ENCODE measurements at places on chromosomes 7 and 10.
A peak's percentile ranks its signal among the peaks of the same experiment; 100 is the strongest.

DNA sequence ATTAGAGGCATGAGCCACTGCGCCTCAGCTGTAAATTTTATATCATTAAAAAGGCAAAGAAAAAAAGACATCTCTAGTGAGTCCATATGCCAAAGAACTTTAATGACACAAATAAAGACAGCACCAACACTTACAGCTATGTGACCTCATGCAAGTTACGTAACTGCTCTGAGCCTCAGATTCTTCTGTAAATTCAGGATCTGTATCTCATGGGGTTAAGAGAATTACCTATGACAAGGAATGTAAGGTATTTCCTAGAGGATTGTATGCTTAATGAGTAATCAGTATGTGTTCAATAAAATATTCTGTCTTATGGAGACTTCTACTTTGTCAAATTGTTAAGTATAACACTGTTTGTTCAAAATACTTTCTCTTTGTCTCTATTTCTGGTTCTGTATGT lies 274.0 kb upstream of the GLI3 start:
- DNase-seq = no peak

GRCh38 chr10:133465191-133465949 lies 11.6 kb downstream of the SCART1 start:
- DNase-seq = no peak

GRCh38 chr7:28410628-28411531 lies 1.4 kb upstream of the CREB5 start:
- peak; percentile 30 for DNase-seq

DNA sequence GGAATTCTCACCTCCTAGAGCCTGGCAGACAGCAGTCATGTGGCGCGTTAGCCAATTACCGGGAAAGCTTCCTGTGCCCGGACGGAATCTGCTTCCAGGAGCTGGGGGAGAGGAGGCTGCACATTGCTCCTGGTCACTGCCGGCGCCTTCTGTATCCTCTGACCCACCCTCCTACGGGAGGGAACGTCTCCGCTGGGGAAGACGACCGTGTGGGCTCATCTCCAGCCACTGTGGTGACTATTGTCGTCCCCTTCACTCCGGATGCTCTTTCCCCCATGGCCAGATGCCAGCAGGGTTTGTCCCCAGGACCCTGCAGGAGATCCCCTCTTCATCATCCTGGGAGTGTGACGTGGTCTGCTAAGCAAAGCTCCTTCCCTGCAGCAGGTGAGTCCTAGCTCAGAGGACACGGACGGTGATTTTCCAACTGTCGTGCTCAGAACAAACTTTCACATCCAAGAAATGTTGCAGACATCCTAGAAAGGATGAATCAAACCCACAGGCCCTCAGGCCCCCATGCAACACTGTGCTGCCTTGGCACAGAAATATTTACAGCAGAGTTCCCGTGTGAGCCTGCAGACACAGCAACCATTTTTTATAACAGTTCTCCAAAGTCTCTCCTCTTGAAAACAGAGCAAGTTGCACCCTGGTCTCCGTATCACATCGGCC lies 29.6 kb upstream of the FAM20C start:
- no peak for DNase-seq

DNA sequence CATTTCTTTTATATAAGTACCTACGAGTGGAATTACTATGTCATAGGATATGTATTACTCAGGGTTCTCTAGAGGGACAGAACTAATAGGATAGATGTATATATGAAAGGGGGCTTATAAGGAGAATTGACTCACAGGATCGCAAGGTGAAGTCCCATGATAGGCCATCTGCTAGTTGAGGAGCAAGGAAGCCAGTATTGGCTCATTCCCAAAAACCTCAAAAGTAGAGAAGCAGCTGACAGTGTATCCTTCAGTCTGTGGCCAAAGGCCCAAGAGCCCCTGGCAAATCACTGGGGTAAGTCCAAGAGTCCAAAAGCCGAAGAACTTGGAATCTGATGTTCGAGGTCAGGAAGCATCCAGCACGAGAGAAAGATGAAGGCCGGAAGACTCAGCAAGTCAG lies 59.8 kb downstream of the GALNT17 start:
- DNase-seq = no peak

DNA sequence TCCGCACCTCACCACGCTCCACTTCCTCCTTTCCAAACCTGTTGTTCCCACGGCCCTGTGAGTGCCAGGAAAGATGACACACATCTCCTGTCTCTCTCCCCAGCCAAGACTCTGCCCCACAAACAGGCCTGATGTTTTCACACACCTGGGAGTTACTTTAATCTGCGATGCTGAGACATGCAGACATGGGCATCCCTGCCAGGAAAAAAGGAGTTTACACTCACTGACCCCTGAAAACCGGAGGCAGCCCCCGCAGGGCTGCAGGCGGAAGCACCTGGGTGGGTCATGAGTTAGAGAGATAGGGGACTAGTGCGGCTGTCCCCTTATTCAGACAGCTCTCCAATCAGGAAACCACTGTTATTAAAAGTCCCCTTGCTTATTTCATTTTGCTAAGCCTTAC lies 106.4 kb upstream of the CARD11 start:
- no peak for DNase-seq

- no peak for DNase-seq
Measured at GRCh38 chr7:77831481-77831880, 32.9 kb downstream of the PHTF2 start.

- DNase-seq = no peak
Measured at GRCh38 chr7:66539902-66540375, 88.7 kb upstream of the KCTD7 start.

DNA sequence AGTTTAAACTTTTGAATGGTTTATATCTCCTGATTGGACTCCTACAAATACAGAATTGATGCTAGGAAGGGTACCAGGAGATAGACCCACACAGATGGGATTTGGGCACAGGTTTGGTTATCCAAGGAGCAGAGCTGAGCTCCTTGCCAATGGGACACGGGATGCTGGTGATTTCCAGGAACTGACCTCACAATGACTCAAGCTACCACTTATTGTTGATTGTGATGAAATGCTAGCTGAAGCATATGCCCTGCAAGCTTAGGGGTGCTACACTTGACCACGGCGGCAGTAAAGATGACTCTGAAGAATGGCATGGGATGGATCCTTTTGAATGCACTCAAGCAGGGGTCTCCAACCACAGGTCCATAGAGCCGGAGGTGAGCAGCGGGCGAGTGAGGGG lies 45.5 kb upstream of the VKORC1L1 start:
- no peak for DNase-seq

- DNase-seq = no peak
Measured at GRCh38 chr10:83965473-83965872, 173.8 kb upstream of the GHITM start.

GRCh38 chr7:134469622-134470021 lies 10.7 kb upstream of the AKR1B1 start:
- no peak for DNase-seq

- DNase-seq = peak; percentile 20
Measured at GRCh38 chr10:119079599-119080520, 757 bp downstream of the EIF3A start.

DNA sequence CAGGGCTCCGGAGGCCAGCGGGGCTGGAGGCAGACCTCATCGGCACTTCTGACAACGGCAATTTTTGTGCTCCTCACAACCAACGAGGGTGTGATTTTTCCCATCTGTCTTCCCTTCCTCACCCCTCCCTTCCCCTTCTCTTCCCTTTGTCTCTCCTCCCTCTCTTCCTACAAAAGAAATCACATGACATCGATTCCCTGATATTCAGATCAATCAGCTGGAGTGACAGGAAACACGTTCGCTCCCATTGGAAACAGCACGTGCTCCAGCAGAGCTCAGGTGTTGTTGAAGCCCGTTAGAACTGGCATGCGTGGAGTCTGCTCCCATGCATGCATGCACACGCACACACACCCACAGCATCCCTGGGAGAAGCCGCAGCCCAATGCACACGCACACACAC lies 222.4 kb downstream of the PTPRN2 start:
- DNase-seq = no peak

GRCh38 chr7:101068401-101068800 lies 16.9 kb upstream of the TRIM56 start:
- DNase-seq = no peak

- peak; percentile 13 for DNase-seq
Measured at GRCh38 chr10:58641095-58641531, 128.4 kb downstream of the BICC1 start.

DNA sequence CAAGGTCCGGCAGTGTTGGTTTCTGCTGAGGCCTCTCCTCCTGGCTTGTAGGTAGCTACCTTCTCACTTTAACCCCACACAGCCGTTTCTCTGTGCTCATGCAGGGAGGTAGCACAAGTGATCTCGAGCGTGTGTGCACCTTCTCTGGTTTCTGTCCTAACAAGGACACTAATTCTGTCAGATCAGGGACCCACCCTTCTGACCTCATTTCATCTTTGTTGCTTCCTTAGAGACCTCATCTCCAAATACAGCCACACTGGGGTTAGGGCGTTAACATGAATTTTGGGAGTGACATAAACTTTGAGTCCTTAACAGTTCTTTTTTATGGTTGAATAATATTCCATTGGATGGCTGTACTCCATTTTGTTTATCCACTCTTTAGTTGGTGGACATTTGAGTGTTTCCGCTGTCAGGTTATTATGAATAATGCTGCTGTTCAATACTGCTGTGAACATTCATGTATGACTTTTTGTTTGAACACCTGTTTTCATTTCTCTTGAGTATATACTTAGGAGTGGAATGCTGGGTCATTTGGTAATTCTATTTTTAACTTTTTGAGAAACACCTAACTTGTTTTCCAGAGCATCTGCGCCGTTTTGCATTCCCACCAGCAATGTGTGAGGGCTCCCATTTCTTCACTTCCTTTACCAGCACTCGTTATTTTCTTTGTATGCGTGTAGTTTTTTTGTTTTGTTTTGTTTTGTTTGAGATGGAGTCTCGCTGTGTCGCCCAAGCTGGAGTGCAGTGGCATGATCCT lies 57.5 kb downstream of the LCOR start:
- no peak for DNase-seq

GRCh38 chr7:136956232-136956631 lies 87.8 kb downstream of the CHRM2 start:
- DNase-seq = no peak

DNA sequence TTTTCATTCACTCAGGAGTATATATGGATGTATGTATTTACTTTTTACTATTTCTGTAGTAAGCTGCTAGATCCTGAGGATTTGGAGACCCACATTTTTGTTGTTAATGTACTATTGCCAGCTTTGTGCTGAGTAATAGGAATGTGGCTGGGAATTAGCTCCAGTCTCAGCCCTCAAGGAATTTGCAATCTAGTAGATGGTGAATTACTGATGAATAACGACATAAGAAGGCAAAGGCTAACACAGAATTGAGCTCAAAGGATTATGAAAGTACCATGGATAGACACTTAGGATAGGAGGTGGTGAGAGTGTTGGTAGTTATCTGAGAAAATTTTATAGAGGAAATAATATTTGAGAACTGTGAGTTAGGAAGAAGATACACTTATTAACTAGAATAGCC lies 19.9 kb downstream of the CASD1 start:
- DNase-seq = no peak

GRCh38 chr10:30743586-30743985 lies 114.0 kb upstream of the LYZL2 start:
- no peak for DNase-seq

GRCh38 chr10:34058845-34059614 lies 724.6 kb upstream of the NRP1 start:
- DNase-seq = no peak

DNA sequence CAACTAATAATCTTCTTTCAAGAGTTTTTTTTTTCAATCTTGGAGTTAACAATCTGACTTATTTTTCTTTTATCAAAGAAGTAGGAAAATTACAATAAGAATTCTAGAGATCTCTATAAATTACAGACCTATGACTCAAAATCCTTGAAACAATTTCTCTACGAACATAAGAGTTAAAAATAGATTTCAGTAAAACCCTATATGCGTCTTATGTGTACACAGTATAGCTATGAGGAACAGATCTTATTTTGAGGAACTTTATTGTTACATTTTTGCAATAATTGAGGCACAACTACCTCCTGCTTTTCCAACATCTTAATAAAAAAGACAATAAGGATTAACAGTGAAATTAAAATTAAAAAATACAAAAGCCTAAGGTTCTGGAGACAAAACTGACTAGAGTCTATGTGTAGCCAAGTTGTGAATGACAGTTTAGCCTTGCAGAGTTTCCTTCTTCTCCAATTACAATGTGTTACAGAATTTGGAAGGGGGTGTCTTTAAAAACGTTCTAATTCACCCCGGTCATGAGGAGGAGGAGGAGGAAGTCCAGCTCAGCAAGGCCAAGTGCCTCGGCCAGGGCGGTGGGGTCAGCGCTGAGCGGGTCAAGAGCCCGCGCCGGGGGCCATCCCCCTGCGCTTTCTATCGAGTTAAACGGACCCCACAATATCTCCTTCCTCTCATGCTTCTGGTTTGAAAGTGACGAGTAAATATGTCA lies 40.5 kb downstream of the AMZ1 start:
- DNase-seq = no peak

GRCh38 chr10:93826355-93826754 lies 67.4 kb upstream of the SLC35G1 start:
- DNase-seq = no peak

DNA sequence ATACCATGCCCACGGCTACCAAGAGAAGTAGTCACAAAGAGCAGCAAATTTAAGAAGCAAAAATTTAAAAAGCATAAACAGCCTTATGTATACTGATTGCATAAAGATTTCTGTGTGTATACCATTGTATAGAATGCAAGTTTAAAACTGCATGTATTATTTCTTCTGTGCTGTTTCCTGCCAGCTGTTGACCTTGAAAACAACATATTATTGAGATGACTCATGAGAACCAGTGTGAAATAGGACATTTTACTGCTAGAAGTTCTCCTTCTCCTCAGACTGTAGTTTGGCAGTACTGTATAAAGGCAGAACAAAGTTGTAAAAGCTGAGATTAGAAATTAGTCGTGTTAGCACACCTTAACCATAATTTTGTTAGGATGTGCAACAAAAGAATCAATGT lies 42.3 kb upstream of the SGCE start:
- no peak for DNase-seq

GRCh38 chr10:27407271-27407670 lies 96.8 kb upstream of the RAB18 start:
- DNase-seq = no peak

DNA sequence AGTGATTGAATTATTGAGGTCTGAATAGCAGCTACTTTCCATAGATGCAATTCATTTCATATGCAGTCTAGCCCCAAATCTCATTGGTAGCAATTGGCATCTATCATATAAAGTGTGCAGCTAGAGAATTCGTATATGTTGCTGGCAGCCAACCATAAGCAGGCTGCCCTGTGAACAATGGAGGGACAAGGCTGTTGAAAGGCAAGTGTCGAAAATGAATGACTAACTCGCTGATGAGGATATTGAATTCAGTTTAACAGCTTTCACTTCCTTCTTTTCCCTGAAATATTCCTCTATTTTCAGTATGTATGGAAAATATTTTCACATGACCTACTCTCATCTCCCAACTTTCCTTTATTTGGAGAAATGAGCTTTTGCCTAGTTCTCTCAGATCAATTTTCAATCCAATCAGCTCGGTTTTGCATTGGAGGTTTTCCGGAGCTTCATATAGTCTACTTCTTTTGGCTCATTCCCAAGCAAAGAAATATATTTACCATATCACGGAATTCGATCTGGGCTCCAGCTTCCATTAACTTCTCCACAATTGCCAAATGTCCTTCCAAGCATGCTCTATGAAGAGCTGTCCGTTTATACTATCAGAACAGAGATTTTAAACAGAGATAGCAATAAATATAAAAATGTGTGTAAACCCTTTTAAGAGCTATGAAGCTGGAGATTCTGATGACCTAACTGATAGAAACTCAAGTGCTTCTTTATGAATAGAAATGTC lies 3.5 kb downstream of the ANKRD1 start:
- DNase-seq = no peak
